ENCODE measurements at places on chromosomes 13 and 19. TPM values are rescaled to one million over a fixed set of nuclear protein-coding genes. Genes with fewer than 3 reads are reported as not detected.
A peak's percentile ranks its signal among the peaks of the same experiment; 100 is the strongest.

Gene CCL25
- not detected for total RNA-seq

Gene FGF14
- total RNA-seq = 3.6 TPM

Gene CFD
- total RNA-seq = 655 TPM

Gene KLK6
- total RNA-seq = not detected

Gene PSG7
- not detected for total RNA-seq

Gene PCDH9
- 9.9 TPM for total RNA-seq

Gene CXCL17
- not detected for total RNA-seq

Gene VASP
- total RNA-seq = 49.0 TPM

GRCh38 chr19:19778666-19779065 is 42.9 kb downstream of the ZNF506 start:
- DNase-seq = no peak

DNA sequence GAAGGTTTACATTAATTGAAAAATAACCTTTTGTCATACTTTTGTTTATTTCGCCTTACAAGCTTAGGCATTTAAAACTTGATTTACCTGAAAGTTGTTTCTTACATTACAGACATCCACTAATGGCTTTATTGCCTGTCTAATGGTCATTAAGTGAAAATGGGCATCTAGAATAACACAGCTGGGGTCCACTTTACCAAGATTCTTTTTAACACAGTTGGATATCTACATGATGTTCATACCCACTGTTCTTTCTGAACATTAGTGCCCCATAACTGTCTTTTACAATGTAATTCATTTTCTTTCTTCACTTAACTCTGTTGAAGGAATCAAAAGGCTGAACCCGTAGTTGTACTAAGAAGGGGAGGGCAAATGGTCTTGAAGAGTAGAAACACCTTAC is 19.8 kb upstream of the KLHL1 start:
- DNase-seq = no peak

GRCh38 chr13:102838273-102838672 is 7.6 kb upstream of the ERCC5 start:
- DNase-seq = no peak

DNA sequence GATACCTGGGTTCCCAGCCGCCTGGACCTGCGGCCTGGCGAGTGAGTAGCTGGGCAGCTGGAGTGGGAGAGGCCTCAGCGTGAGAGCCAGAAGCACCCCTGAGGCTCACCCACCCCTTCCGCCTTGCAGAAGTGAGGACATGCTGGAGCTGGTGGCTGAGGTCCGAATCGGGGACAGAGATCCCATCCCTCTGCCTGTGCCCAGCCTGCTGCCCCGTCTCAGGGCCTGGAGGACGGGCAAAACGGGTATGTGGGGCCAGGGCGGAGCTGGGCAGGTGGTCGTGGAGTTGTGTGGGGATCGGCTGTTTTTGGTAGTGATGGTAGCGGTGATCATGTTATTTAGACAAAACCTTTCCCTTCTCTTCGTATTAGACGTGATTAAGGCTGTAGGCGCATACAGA is 4.6 kb downstream of the SCAF1 start:
- DNase-seq = no peak

- DNase-seq = no peak
Observed at GRCh38 chr19:55418185-55418584, 10.6 kb upstream of the UBE2S start.

DNA sequence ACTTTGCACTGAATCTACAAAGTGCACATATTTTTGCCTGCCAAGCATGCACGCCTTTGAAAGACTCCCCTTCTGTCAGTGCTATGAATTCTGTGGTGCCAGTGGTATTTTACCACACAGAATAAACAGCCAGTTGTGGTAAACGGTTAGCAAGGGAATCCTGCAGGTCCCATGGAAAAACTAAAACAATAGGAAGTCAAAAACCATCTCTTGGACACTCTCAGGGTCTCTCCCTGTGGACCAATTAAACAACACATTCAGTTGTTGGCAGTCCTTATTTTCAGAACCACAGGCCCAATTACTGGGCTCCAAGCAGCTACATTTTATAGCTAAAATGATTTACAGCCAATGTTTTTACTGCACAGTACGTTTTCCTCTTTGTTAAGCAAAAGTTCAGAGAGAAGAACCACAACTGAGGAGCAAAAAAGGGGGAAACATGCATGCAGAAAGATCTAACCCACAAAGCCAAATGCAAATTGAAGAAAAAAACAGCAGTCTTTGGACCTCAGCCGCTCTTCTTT is 116.9 kb downstream of the KCTD12 start:
- DNase-seq = no peak

GRCh38 chr13:99992949-99993351 is 11.4 kb downstream of the ZIC2 start:
- no peak for DNase-seq

- no peak for DNase-seq
Observed at GRCh38 chr19:39339674-39340073, 2.5 kb upstream of the SAMD4B start.

- peak; percentile 88 for DNase-seq
Observed at GRCh38 chr19:6056801-6057650, 53.3 kb downstream of the RFX2 start.

- no peak for DNase-seq
Observed at GRCh38 chr13:109233293-109233692, 553.1 kb downstream of the IRS2 start.

DNA sequence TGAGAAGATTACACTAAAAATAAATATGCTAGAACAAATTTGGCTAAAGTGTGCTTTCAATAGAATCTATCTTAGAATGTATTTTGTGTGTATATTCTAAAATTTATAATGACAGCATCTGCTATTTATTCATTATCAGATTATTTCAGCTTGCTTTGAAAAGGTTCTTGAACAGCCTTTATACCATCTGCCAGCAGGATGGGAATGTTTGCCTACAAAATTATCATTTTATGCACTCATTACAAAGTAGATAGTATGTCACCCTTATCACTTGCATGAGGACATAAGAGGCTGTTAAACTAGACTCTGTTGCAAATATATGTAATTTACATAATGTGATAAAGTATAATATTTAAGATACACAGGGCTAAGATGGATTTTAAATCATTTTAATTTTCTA is 1286.9 kb upstream of the PCDH20 start:
- no peak for DNase-seq

DNA sequence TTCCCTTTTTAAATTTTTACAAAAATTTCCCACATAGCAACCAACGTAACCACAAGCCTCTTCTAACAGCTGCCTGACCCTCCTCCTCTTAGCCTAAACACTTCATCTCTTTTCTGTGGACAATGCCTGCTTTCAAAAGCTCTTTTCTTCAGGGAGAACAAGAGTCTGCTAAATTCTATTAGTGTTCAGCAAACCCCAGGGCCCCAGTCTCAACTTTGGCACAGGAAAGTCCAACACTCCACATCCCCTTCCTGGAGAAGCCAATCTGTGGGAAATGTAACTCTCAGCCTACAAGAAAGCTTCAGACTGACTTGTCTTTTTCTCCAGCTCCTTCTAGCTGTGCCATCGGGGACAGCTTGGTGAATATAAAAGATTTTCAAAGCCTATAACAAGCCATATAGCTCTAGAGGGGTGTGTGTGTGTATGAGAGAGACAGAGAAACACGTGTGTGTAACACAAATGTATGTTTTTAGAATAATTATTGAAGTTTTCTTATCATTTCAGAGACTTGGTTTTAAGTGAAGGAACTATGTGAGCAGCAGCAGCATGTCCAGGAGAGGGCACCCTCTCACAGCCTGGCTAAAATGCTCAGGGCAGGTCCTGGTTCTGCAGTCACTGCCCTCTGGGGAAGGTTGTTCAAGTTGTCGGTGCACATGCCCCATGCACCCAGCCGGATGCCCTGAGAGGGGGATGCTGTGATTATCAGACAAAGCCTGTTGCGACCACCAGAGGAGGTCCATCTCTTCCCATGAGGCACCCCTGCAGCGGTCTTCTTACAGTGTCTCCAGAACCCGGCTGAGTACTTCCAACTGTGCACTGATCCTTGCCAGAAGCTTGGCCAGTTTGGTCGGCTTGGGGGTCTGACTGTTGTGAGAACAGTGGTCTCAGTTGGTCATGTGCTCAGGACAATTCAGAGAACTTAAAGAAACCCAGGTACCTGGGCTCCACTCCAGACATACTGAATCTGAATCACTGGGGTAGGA is 34.4 kb downstream of the CCDC70 start:
- DNase-seq = no peak

DNA sequence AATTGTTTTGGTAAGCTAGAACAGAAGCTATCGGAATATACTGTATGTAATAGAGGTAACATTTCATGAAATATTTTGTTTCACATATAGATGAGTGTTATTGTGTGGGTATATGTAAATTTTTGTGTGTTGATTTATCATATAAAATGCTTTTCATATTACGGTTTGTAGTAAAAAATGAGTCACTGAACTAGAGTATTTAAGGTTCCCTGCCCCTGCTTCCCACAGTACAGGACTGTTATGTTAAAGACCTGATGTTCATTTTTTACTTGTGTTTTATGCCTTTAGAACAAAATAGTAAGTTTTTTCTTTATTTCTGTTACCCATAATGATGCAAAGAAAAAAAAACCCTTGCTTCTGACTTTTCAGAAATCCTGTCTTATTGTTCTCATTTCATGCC is 243.4 kb downstream of the ENOX1 start:
- DNase-seq = no peak

DNA sequence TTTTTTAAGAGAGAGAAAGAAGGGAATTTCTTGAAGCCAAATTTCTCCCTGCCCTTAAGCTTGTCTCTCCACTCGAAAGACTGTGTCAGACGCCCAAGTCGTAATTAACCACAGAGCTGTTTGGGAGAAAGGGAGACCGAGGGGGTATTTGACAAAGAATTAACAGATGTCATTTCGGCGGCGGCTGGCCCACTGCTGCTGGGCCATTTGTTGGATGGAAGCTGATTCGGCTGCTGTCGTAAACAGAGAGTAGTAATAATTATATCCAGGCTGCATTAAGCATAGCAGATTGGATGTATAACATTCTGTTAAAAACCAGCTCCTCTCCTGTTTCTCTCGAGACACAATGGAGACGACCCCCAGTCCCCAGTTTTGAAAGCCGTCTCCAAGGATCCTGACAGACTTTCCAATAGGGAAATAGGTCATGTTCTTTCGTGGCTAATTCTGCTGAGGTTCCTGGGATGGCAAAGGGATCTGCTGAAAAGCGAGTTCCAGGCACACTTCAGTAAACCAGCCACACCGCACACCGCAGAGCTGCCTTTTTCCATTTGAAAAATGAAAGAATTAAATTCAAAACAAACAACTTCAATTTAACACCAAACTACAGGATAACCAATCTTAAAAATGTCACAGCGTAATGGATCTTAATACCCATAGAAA is 71.5 kb downstream of the KCTD15 start:
- DNase-seq = no peak

DNA sequence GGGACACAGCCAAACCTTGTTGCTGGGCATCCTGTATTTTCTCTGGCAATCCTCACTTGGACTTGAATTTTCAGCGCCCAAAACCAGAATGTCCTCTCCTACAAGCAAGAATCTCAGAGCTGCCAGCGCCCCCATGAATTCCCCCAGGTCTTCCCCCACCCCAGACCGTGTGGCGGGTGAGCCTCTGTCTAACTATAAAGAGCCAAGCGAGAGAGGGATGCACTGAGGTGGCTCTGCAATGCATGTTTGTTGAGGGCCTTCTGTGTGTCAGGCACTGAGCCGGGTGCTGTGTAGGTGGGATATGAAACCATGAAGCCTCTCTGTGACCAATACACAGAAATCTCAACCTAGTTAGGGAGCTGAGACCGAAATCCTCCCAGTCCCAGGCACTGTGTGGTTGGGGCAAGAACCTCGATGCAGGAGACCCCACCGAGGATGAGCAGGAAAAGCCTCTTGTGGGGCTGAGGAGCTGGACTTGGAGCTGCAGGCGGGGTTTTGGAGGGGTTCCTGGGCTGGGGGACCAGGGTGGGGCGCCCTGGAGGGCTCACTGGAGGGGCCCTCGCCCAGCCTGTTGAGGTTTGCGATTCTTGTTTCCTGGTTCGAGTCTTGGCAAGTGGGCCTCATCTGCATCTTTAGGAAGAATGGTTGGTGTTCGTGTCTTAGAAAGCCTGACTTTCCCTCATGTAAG is 12.4 kb upstream of the PROZ start:
- DNase-seq = peak; percentile 30

DNA sequence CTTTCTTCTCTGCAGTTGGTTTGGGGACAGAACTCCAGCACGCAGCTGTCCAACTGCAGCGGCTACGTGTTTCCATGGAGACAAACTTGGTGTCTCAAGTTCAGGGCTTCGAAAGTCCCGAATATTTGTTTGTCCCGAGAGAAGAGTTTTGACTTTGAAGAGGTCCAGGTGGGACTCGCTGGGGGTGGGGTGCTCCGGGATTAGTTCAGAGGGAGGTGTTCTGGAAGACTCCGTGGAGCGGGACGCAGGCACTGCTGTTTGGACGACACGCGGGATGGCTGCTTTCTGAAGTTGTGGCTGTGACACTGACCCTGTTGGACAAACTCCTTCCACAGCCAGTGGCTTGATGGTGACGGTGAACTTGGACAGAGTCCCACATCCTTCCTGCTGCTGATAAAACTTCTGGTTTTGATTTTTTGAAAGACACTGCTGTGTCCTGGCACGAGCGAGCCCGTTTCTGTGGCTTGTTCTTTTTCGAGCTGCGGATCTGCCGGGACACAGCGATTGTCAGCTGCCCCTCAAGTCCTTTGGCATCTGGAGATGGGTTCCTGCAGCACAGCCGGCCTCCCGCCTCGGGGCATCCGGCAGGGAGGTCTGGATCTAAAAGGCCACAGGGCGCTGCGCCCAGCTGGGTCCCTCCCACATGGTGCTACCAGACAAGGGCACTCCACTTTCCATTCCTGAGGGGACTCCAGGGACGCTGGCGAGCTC is 15.9 kb upstream of the RANBP3 start:
- peak; percentile 82 for DNase-seq

DNA sequence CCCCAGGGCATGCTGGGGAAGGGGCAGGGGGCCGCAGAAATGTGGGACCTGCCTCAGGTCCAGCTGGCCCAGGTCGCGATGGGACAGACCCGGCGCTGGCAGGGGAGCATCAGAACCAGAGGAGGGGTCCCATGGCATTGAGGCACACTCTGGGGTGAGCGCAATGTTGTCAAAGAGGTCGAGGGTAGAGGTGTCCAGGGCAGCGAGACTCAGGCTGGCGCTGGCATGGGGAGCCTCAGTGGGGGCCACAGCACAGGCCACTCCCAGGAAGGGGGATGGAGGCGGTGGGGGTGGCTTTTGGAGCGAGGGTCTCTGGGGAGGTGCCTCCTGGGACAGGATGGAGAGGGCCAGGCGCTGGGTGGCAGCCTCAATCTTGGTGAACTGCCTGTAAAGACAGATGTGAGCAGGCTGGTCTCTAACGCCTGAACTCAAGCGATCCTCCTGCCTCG is 944 bp downstream of the C19orf85 start:
- DNase-seq = no peak
